NCI-H2081 (cell line): ENCODE measurements at places on chromosomes 7 and 10.

- no peak for DNase-seq
Measured at GRCh38 chr10:112184052-112184371, 447 bp upstream of the GPAM start.

GRCh38 chr7:29811586-29811985, 5.3 kb downstream of the WIPF3 start:
- no peak for DNase-seq

GRCh38 chr7:81516898-81517297, 252.9 kb downstream of the HGF start:
- no peak for DNase-seq

DNA sequence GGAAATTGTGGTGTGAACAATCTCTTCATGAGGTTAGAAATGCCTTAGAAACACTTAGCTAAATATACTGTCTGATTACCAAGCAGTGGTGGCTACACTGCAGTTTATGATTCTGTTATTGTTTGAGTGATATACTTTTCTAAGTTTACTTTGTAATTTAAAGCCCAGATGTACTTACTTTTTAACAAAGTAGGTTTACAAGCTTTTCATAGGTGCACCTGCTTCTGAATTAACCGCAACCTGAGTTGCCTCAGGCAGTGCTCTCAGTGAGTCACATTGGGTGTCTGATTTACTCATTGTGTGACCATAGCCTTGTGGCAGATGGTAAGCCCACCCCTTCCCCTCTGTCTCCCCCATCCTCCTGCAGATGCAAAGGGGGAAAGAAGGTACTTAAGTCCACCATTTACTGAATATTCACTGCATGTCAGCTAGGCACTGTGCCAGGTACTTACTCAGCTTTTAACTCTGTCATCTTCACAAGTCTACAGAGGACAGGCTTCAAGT, 9.0 kb downstream of the MTURN start:
- DNase-seq = peak; percentile 100

- no peak for DNase-seq
Measured at GRCh38 chr10:113094114-113094486, 144.1 kb downstream of the TCF7L2 start.

DNA sequence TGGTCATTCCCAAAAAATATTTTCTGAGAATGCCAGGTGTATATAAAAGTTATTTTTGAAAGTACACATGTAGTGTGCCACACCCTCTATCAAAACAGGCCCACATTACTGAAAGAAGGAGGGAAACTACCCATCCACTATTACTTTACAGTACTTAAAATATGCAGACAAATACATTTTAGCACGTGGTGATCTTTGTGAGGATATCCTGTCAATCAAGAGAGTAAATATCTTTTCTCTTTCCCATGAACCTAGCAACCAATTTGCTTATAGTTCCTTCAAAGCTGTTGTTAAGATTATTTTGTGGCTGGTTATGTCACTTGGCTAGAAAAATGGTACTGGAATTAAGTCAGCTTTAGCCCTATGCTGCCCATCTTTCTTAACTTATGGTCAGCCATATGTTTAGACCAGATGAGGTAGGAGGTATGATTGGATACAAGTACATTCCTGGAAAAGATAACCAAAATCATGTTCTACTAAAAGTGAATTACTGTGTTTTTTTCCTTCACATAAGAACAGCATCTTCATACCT, 70.1 kb downstream of the AUTS2 start:
- DNase-seq = no peak
